ENCODE measurements at places on chromosomes 3 and 15.

DNA sequence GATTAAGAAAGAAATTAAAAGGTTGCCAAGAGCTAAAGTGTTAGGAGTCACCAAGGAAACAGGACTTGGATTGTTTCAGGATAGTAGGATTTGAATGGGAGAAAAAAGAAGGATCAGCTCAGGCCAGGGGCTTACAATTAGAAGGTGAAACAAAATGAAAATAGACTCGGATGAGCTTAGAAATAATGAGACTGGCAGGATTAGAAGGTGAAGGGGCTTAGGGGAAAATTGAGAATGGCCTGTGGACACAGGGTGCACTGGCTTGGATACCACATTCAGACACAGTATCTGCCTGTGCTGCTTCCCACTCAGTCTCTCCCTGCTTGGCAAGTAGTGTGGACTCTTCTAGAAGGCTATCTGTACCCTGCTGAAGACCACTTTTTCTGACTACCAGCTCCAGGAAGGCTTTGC lies 206.1 kb upstream of the ATP10A start:
- DNase-seq = no peak

DNA sequence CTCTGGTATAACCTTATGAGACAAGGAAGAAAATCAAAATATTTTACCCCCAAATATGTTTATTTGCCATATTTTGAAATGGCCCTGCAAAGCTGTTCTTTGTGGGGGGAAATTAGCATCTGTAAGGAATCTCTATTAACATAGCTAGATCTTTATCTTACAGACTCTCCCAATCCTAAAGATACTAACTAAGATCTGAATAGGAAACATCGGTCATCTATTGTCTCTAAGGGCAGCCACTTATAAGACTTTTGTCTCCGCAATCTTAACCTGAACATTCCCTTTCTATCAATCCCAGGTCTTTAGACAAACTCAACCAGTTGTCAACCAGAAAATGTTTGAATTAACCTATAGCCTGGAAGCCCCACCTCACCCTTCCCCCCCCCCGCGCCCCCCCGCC lies 21.2 kb downstream of the UMPS start:
- DNase-seq = no peak

DNA sequence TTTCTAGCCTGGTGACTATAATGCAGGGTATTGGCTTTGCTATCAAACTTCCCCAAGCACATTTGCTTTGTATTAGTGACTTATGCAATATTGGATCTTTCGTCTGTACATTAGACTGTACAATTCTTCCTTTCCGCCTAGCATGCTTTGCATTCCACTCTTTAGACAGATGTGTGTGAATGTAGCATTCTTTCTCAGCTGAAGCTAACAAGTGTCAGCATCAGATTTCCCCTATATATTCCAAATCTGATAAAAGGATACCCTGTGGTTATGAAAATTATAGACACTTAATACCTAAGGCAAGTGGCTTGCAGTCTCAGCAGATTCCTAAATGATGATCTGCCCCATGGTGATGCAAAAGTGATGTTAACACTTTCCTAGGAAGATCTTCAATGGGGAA lies 360.1 kb downstream of the CNTN4 start:
- DNase-seq = no peak

- DNase-seq = no peak
Observed at GRCh38 chr15:78624651-78625590, 4.1 kb upstream of the CHRNA3 start.

DNA sequence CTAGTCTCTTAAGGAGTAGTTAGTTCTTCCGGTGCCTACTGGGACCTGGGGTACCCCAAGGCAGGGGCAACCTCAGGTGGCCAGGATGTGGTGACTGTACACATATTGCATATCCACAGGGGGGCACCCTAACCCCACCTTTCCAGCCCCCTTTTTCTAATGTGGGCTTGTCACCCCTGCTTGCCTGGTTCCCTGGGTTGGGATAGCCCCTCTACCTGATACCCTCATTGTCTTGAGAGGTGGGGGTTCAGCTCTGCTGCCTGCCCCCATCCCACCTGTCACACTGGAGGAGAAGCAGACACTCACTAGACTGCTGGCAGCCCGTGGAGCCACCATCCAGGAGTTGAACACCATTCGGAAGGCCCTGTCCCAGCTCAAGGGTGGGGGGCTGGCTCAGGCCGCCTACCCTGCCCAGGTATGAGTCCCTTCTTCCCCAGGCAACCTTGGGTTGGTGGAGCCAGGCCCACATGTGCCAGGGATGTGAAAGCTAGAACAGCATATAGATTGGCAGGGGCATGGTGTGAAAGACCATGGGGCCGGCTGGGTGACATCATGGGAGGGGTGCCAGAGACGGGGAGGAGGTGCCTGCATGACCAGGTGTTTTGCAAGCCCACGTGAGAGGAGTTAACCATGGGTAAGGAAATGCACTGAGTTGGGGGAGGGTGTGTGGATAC lies 4.0 kb downstream of the GLYCTK start:
- DNase-seq = no peak

DNA sequence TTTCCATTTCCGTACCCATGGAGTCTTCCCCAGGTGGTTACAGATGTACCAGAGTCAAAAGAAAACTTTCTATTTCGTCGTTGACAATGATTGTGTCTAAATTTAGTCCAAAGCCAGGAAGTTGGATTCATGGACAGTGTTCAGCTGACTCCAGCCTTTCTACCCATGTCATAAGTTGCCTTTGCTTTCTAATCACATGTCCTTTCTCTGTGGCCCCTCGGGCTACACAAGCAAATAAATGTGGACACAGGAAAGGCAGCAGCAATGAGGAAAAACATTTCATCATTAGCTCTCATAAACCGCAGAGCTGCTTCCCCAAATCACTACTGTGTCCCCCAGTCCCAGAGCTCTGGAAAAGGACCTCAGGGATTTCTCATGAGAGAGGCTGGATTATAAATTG lies 82.0 kb downstream of the USF3 start:
- DNase-seq = no peak

GRCh38 chr3:46360907-46361306 lies 7.0 kb downstream of the CCR2 start:
- no peak for DNase-seq

- no peak for DNase-seq
Observed at GRCh38 chr3:136184703-136185102, 11.4 kb downstream of the MSL2 start.

DNA sequence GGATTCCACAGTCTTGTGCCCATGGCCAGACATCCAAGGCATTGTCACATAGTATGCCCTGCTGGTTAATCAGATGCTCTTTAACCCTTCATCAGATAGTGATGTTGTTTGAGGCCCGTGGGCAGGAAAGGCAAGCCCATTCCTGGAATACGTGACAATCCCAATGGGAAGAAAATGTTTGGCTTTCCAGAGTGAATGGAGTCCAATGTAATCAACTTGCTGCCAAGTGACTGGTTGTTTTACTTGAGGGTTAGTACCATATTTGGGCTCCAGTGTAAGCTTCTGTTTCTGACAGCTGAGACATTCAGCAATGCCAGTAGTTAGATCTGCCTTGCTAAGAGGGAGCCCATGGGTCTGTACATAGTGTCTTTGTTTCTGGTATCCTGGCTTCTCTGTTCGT lies 31.3 kb downstream of the RPL39L start:
- DNase-seq = no peak

GRCh38 chr3:119776304-119776703 lies 5.6 kb upstream of the NR1I2 start:
- no peak for DNase-seq

- DNase-seq = no peak
Observed at GRCh38 chr3:15492847-15493360, 28.6 kb downstream of the COLQ start.

DNA sequence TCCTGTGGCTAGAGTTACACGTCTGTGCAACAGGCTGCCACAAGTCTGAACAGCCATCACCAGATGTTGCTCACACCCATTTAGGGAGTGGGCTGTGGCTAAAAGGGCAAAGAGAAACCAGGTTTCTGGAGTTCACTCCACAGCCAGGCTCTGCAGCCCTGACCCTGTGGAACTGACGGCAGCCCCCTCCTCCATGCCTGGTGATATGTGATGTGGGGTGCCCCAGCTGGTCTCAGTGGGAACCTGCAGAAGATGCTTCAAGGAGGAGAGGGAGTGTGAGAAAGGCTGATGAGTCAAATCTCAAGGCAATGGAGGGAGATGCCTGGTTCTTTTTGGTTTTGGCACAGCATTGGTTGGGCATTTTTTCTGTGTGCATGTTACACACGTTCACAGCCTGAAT lies 130.6 kb downstream of the TPRA1 start:
- no peak for DNase-seq

- DNase-seq = no peak
Observed at GRCh38 chr15:57915827-57916531, 149.5 kb downstream of the ALDH1A2 start.

- DNase-seq = no peak
Observed at GRCh38 chr15:75702436-75702835, 10.2 kb downstream of the CSPG4 start.

GRCh38 chr15:35858707-35859106 lies 312.7 kb upstream of the DPH6 start:
- DNase-seq = no peak

GRCh38 chr15:42510258-42511006 lies 15.0 kb downstream of the SNAP23 start:
- DNase-seq = no peak

DNA sequence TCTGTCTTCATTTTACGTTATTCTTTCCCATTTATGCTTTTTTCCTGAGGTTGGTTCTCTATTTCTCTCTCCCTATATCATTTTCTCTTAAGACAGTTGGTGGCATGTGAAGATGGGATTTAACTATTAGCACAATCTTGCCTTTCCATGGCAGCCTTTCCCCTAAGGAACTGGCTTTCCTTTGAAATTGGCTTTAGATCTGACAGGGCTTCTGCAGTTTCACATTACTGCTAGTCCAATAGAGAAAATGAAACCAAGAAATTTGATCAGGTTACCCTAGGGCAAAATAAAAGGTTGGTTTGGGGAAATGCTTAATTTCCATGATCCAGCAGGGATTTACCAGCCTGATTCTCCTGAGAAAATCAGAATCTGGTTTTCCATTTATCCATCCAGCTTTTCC lies 22.7 kb upstream of the CHL1 start:
- DNase-seq = no peak

DNA sequence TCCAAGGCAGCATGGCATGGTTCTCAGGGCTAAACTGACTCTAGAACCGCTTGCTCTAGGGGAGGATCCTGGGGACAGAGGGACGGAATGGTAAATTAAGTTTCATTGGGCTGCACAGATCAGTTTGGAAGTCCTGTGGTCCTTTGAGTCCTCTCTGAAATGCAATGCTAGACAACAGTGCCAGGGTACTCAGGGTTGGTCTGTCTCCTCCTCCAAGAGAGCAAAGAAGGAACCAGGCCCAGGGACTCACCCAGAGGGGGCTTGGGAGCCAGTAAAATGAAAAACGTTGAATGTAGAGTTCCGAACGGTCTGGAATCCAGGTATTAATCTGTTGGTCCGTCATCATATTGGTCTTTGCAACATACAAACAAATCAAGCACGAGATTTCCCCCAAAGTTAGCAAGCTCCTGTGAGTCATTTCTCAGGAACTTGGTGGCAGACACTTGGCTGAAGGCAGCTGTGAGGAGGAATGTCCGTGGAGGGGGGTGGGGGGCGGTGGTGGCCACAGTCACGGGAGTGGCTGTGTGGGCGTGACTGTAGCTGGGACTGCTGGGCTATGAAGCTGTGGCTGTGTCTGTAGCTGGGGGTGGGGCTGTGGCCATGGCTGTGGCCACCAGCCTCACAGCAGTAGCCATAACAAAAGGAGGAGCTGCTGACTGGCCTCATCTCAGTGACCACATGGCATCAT lies 361.0 kb downstream of the SHQ1 start:
- DNase-seq = no peak

DNA sequence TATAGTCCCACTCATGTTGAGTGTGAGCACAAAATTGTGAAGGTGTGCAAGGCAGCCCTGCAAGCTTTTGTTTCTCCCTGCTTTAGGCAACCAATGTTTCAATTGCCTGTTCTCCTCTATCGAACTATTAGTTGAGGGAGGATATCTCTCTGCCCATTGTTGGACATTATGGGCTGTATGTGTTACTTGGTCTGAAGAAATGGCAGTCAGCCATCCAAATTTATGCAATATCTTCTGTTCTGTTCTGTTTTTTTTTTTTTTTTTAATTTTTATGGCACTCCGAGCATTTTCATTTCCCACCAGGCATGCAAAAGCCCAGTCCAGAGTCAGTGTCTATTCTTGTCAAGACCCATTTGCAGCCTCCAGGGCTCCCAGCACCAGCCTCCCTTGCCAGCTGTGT lies 44.0 kb downstream of the ANAPC13 start:
- no peak for DNase-seq

DNA sequence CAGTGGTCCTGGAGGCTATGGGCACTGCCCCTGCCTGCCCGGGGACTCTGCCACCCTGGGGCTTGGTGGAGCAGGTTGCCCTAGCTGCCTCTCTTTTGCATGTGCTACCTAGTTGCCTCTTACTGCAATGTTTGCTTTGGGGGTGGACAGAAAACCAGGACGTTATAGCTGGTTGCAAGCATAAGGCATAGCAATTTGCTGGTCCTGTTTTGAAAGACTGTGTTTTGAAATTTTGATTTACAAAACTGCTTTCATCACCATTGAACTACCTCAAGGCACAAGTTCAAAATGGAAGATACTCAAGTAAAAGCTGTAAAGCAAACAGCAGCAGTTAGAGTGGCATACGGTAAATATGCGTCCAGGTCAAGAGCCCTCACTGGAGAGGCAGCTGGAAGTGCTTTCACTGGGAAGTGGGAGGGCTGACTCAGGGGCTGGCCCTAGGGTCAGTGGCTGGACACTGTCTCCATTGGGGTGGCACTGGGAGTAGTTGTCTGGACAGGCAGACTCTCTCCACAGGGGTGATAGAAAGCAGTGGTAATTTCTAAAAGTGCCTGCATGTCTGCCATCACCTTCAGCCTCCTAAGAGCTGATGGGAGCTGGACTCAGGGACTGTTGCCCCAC lies 138.1 kb downstream of the CHDH start:
- DNase-seq = no peak

DNA sequence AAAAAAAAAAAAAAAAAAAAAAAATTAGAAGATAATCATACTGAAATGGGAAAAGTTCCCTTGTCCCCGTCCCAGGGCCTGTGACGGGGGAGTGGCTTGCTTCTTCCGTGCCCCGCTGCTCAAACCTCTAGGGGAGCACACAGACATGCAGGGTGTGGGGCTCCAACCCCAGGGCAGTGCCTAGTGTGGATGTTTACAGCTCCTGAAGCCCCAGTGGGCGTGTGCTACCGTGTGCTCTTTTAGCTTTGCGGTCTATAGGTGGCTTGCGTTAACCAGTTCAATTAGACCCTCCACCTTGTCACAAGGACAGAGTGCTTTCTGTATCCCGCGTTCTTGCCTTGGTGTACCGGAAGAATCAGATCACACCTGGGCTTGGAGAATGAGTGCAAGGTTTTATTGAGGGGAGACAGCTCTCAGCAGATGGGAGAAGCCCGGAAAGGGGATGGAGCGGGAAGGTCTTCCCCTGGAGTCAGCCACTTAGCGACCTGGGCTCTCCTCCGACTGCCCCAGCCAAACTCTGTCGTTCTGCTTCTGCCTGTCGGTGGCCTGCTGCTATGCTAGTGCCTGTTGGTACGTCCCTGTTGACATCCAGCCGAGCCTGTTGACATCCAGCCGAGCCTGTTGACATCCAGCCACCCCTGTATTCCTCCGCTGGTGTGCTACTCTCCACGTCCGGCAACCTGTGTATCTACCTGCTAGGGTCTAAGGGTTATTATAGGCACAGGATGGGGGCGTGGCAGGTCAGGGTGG lies 569.8 kb downstream of the VGLL3 start:
- no peak for DNase-seq

GRCh38 chr3:119924111-119925094 lies 142.5 kb downstream of the NR1I2 start:
- no peak for DNase-seq

Measured in NCI-H1092 (cell line).